ENCODE measurements at places on chromosomes 5 and 9. TPM values are rescaled to one million over a fixed set of nuclear protein-coding genes. Genes with fewer than 3 reads are reported as not detected.

GRAMD2B gene
- polyA plus RNA-seq: 122 TPM

CCDC192 gene
- polyA plus RNA-seq: not detected

LURAP1L gene
- 15.5 TPM for polyA plus RNA-seq

DNA sequence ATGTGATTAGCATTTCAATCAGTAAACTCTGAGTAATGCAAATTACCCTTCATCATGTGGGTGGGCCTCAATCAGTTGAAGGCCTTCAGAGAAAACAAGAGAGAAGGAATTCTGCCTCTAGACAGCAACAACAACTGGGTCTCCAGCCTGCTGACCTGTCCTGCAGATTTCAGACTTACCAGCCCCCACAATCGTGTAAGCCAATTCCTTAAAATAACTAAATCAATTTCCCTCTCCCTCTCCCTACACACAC, 41.7 kb upstream of the FBXW11 start:
- DNase-seq: no peak

- DNase-seq: no peak
These were observed 3.8 kb upstream of the PTGS1 start for GRCh38 chr9:122367065-122367464.

DNA sequence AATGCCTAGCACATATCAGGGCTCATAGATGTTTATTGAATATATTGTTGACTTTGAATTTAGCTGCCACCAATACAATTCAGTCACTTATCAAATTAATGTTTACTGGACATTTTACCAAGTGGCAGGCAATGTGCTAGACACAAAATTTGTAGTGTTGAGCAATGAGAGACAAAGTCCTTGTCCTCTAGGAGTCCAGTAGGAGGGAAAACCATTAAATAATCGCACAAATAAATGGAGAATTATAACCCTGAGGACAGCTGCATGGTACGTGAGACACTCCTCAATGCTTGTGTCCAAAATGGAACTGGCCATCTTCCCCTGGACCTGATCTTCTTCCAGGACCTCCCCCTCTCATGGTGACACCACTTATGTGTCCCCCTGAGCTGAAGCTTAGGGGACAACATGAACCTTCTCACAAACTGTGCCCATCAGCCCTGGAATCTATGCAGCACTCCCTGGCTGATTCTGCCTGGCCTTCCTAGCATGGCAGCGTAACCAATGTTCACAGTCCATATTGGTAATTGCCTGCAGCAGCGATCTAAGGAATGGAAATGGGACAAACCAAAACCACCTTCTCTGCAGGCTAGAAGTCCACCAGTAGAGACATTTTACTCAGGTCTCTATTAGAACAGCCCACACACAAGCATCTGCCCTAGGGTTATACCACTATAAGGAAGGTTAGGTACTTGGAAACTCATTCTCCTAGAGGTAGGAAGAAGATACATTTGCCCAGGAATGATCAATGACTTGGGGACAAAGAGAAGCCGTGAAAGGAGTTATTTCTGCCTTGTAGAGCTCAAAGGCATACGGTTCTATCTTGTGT, 75.5 kb downstream of the FGF1 start:
- no peak for DNase-seq

DNA sequence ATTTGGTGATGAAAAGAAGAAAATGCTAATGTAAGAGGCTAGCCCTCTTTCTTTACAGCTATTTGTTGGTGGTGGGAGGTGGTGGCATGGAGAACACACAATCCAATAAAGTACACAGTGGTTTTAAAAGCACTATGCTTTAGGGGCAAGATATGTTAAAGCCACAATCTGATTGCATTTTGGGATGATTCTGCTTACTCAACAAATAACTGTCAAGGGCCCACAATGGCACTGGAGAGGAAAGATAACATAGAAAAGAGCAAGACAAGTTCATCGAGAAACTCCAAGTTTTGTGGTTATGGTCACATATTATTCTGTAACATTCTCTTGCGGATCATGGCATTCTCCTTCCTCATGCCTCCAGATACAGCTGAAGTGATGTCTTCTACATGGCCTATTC, 38.8 kb downstream of the OTP start:
- DNase-seq: no peak

Data from BJ (cell line).